ENCODE measurements at places on chromosomes 2 and 18.
A peak's percentile ranks its signal among the peaks of the same experiment; 100 is the strongest.

DNA sequence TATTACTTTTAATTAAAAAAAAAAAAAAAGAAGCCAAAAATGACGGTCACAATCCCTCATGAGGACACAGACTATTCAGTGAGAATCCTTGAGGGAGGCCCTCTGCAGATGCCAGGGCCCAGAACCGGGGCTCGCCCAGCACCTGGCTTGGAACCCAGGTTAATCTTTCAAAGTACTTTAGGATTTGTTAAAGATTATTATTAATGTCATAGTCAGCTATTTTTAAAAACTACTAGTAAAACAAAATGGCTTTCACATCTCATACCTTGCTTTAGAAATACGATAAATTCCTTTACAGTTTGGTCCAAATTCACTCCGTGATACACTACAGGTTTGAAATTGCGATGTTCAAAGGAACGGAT, 27.1 kb downstream of the C2orf76 start:
- DNase-seq = no peak

DNA sequence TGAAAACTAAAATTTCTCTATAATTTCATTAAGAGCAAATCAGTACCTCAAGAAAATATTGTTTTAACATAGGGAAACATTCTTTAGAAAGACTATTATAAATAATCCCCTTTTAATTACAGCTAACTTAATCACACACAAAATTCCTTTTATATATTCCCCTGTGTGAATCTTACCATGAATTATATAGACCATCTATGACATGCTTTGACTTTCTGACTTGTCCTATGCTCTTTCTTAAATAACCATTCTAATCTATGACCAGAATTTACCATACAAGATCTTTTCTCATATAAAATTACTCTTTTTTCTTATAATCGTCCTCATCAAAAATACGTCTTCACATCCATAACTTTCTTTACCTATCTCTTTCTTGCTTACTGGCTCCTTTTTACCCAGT, 824.2 kb upstream of the FAM98A start:
- no peak for DNase-seq

DNA sequence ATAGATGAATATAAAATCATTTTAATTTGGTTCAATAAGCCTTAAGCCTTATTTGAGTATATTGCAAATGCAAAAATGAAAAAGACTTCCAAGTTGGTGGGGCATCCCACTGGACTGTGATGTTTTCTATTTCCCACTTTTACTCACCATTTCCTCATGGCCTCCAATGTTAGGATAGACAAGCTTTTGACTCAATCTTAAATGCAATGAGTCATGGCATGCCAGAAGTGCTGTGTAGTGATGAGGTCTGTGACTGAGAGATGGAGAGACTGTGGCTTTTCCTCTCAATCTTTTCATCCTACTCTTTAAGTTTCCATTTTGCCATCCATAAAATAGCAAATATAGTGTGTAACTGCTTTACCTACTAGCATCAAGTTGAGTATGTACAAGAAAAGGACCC, 1401.2 kb upstream of the CELF4 start:
- DNase-seq = peak; percentile 43

DNA sequence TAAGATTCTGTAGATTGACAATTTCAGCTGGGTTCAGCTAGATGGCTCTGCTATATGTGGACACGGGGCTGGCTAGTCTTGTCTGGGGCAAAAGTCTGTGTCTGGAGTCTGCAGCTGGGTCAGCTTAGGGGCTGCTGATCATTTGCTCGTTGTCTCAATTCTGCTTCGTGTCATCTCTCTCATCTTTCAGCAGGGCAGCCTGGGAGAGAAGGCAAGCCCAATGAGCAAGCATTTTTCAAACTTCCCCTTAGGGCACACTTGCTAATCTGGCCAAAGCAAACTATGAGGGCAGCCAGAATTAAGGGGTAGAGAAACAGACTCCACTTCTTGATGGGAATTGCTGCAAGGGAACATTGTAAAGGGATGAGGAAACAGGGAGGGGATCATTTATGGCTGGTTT, 462.6 kb downstream of the SLC4A3 start:
- DNase-seq = no peak

All from brain microvascular endothelial cell (primary cell).